GM12891 (cell line): ENCODE measurements at places on chromosomes 2 and 18.

DNA sequence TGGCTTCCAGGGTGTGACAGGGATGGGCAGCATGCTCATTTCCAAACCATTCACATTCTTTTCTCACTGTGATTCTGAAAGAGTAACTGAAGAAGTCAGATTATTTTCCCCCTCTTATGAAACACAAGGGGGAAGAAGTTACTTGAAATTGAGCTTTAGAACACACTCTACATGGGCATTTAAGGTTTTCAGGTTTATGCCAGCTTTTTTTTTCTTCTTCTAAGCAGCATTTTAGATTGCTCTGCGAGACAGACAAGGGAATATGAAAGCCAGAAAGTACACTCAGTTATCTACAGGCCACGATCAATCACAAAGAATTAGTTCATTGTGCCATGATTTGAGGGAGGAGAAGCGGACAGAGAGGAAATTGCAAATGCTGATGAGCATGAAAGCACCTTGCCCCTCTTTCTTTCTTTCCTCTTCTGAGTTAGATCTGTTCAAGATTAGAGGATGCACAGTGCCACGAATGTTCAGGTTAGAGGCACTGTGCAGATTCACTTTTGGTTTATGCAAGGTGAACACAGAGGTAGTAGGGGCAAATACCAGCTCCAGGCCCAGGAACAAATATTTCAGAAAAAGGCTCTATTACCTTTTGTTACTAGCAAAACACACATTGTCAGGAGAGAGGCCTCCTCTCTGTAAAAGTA lies 49.2 kb downstream of the CXCR4 start:
- no peak for DNase-seq

GRCh38 chr2:240295256-240296103 lies 140.0 kb upstream of the GPC1 start:
- no peak for DNase-seq

DNA sequence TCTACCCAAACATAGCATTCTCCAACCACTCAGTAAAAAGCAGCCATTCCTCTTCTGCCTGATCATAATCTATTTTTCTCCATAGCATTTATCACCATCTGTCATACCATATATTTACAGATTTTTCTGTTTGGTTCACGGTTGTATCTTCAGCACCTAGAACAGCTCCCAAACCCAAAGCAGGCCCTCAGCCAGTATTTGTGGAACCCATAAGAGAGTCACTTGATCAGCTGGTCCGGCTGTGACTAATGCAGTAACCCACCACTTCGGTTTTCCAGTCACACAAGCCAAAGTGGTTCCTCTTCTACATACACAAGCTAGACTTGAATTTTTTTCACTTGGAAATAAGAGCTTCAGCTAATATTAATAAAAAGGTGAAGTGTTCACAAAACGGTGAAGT lies 511.6 kb upstream of the CELF4 start:
- DNase-seq: no peak

DNA sequence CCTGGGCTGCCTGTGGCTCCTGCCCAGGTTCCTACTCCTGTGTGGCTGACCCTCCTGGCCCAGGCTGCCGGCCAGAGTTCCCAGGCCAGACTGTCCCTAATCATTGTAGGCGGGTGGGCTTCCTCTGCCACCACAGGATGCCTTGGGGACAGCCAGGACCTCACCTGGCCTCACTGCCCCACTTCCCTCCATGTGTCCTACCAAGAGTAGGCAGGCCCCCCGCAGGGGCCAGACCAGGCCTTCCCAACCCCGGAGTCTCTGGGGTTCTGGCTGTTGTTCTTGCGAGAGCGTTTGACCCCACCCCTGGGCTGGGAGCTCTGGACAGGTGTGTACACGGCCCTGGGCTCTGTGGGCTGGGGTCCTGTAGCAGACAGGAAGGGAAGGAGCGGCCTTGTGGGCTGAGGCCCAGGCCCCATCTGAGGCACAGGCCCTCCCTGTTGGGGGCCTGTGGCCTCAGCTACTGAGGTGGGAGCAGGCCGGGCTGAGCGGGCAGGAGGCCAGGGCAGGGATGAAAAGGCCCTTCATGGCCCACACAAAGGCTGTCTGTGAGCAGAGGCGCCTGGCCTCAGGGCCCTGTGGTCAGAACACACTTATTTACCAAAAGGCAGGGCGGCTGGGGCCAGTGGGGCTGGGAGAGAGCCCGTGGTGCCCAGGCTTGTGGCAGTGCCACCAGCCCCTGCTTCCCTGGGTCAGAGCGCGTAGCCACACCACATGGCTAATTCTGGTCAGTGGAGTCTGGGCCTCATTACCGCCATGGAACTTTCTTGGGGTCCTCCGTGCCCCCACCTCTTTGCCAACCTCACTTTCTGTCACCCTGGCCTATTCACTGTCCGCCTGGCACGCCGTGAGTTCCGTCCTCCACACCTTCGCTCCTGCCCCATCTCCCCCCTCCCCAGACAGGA lies 2.0 kb downstream of the SNORC start:
- DNase-seq: no peak

GRCh38 chr18:23179416-23179815 lies 44.1 kb downstream of the CABLES1 start:
- no peak for DNase-seq

DNA sequence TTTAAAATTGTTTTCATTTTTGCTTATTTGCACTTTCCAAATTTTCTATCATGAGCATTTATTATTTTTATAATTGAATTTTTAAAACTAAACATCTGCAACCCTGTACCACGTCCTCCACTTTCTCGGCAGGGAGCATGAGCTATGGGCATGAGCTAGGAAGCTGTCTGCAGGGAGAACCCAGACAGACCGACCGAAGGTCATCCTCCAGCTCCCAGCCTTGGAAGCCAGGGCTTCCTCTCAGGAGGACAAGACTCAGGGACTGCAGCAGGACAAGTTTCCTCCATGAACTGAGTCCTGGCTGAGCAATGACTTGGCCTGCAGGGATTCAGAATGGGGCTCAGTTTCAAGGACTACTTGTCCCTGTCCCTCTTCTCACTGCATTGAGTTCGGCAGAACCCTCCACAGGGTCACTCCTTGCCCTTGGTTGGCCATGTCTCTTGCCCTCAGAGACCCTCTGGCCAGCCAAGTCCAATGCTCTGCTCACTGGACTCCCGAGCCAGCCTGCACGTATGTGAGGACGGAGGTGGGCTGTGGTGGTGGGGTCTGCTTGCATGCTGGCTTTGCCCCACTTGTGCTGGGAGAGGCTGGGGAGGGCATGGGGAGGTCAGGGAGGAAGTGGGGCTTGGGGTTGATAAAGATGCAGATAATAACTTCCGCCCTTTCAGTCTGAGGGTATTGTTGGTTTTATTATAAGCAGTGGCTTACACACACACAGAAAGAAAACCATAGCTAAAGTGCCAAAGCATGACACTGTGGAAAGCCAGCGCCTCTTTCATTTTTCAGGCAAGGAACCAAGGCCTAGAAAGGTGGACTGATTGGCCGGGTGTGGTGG lies 6.6 kb downstream of the NMUR1 start:
- DNase-seq: no peak

DNA sequence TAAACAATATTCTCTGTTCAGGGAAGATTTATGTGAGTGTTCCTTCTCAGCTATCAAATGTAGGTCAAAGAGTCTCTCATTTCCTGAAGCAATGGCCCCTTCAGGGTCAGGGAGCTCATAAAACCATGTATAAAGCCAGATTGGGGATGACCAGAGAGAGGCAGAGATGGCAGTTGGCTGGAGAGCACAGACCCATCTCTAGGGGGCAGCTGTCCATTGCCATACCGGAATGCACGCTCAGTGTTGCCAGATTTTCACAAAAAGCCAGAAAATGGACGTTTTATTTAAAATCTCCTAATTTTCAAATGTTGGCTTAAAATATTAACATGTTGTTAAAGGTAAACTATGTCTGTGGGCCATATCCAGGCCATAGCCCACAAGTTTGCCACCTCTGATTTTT lies 1920.7 kb upstream of the CELF4 start:
- no peak for DNase-seq

DNA sequence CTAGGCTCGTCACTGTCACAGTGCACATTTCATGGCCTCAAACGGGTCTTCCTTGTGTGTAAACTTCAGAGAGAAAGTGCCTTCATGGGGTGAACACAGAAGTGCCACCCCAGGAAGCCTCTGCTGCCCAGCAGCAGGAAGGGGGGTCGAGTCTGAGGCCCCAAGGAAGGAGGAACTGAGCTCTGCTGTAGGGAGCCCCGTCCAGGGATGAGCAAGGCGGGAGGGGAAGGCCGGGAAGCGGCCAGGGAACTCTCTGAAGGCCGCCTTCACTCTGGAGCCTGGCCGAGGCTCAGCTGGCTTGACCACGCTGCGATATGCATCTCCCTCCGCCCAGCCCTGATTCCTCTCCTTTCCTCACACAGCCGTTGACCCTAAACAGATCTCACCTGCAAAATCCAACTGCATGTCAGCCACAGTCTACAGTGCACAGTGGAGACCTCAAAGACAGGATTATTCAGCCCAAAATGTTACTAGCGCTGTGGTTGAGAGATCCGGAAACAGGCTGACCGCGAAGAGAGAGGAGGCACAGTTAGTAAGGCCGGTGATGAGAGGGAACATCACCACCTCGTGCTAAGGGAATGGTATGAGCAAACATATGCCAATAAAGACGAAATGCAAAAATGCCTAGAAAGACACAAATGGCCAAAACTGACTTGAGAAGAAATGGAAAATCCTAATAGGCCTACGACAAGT lies 34.2 kb upstream of the CTDP1 start:
- no peak for DNase-seq

GRCh38 chr18:498931-499775 lies 1.3 kb downstream of the COLEC12 start:
- no peak for DNase-seq

DNA sequence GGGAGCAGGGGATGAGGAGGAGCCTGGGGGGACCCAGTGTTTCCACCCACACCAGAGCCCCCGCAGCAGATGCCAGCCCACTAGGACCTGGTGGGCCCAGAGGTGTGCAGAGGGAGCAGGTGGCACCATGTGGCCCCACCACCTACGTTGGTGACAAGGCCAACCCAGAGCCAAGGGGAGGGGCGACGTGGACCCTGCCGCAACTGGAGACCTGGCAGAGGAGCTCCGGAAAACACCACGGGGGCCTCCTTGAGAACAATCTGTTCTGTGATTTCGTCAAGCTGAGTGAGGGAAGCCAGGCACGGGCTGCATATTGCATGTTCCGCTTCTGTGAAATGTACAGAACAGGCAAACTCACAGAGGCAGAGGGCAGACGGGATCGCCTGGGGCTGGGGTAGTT lies 49.1 kb upstream of the GPC1 start:
- no peak for DNase-seq

DNA sequence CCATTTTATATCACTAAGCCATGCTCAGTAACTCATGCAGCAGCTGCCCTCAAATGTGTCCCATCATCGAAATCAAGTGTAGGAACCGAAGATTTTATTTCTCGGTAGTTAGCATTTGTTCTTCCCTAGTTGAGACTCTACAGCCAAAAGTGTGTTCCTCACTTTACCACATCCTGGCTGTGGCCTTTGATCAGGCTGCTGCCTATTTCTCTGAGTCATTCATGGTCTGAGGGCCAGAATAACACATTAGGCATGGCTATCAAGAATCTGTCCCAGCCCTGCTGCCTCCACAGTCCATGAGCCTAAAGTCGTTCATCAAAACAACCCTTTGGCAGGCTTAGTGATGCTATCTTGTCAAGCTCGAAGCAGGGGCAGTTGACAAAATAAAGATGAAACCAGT lies 300.1 kb downstream of the TDRD15 start:
- DNase-seq: no peak

DNA sequence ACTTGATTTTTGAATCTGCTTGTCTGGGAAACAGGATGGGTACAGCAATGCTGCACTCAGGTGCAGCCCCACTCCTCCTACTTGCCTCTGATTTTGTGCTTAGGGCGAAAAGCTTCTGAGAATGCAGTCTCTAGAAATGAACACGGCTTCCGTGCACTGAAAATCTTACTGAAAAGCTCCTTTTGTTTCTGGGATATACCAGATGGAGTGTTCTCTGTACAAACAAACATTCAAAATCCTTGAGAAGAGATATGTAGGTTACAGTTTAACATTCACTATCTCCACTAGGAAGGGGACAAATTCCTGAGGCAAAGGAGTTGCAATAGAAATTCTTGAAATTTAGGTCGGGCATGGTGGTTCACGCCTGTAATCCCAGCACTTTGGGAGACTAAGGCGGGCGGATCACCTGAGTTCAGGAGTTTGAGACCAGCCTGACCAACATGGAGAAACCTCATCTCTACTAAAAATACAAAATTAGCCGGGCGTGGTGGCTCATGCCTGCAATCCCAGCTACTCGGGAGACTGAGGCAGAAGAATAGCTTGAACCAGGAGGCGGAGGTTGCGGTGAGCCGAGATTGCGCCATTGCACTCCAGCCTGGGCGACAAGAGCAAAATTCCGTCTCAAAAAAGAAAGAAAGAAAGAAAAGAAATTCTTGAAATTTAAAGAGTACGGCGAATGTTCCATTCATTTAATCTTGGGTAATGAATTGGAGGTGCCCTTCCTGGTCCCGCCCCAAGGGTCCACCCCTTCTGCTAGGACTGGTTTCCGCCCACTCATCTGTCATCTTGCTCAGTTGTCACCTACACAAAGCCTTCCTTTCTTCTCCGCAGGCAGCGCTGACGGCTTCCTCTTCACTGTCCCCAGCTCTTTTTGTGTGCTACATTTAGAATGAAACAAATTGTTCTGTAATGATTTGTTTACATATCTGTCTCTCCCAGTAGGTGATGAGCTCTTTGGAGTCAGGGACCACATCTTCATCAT lies 92.4 kb downstream of the SOCS6 start:
- DNase-seq: peak; percentile 21

DNA sequence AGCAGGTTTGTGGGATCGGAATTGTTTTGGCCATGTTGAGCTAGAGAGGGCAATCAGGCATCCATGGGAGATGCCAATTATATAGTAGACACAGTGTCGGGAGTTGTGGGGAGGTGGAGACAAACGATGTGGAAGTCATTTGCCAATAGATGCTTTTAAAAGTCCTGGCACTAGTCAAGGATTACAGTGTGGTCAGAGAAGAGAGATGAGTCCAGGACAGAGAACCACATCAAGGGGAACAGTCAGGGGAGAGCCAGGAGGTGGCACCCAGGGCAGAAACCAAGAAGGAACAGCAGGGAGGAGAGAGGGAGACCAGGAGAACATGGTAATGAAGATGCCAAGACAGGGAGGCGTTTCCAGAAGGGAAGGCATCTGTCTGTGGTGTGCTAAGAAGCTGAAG lies 81.2 kb downstream of the ARL4C start:
- no peak for DNase-seq

GRCh38 chr18:63247506-63247905 lies 72.1 kb downstream of the BCL2 start:
- DNase-seq: no peak

DNA sequence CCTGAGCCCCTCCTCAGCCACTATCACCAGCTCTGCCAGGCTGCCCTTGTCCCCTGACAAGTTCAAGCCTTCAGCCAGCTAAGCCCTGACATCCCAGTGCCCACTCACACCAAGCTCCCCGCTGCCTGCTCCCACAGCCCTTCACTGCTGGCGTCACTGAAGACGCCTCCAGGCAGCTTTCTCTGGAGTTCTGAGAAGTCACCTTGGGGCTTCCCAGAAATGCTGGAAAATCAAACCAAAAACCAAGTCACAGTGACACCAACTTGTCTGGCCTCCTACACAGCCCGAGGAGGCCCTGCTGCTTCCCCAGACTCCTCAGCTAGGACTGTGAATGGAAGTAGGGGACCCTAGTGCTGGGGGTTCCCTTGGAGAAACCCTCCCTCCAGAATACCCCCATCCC lies 2.2 kb upstream of the TNS1 start:
- DNase-seq: no peak

GRCh38 chr18:49761771-49762170 lies 51.6 kb downstream of the ACAA2 start:
- DNase-seq: no peak
